ENCODE measurements at places on chromosomes 2 and 18. TPM values are rescaled to one million over a fixed set of nuclear protein-coding genes. Genes with fewer than 3 reads are reported as not detected.
A peak's percentile ranks its signal among the peaks of the same experiment; 100 is the strongest.

Gene AQP12B
- not detected for total RNA-seq

DNA sequence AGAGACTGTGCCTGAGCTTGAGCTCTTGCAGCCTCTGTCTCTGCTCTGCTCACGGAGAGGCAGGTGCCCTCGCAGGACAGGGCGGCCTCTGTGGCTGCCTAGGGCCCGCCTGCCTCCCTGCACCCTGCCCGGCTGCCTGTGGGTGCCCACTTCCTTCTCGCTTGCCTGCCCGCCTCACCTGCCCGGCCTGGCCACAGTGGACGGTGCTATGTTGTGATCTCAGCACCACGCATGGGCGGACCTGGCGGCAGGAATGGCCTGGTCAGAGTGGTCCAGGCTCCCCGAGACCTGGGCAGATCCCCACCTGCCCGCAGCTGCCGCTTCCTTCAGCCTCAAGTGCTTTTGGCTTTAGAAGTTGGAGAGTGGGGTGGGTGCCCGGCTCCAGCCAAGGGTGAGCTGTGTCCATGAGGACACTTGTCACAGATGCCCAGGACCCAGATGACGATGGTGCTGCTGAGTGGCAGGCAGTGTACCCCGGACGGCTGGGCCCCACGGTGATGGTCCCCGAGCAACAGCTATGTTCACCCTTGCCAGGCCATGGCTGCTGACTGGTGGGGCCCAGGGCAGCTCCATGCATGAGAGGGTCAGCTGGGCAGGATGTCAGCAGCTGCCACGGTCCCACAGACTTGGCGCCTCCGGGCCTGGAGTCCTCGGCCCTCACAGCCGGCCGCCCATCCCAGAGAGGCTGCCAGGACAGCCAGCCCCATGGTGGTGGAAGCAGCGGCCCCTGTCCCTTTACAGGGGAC lies 25.3 kb downstream of the RTP5 start:
- DNase-seq = no peak

- DNase-seq = no peak
These were observed 18.7 kb upstream of the ADAM17 start for GRCh38 chr2:9574331-9574730.

GRCh38 chr2:47905386-47906156 lies 727 bp downstream of the FBXO11 start:
- DNase-seq = peak; percentile 64

Gene TMEM182
- total RNA-seq = 2.2 TPM

DNA sequence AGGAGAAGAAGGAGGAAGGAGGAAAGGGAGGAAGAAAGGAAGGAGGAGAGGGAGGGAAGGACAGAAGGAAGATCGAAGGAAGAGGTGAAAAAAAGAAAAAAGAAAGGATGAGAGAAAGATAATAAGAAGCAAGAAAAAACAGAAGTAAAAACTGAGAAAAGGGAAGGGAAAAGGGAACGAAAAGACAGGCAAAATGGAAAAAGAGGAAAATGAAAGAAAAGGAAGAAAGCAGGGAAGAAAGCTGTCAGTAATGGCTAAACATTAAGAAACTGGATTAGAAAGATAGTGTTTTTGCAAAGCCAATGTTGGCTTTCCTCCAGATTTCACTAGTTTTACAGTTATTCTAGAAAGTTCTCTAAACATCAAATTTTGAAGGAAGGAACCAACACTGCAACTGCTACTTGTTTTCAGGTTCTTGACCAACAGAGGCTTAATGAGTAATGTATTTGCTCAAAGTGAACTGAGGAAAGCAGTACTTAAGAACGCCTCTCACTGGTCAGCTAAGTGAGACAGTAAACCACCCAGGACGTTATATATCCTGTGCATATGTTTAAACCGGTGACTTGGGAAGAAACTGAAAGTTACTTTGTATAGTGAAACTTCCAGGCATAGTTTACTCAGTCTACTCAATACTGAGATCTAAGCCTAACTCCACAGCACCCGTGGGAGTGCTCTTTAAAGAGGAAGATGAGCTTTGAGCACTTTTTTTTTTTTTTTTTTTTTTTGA lies 286.2 kb upstream of the TRIB2 start:
- DNase-seq = peak; percentile 20

Gene MRPL30
- total RNA-seq = 22.2 TPM

DNA sequence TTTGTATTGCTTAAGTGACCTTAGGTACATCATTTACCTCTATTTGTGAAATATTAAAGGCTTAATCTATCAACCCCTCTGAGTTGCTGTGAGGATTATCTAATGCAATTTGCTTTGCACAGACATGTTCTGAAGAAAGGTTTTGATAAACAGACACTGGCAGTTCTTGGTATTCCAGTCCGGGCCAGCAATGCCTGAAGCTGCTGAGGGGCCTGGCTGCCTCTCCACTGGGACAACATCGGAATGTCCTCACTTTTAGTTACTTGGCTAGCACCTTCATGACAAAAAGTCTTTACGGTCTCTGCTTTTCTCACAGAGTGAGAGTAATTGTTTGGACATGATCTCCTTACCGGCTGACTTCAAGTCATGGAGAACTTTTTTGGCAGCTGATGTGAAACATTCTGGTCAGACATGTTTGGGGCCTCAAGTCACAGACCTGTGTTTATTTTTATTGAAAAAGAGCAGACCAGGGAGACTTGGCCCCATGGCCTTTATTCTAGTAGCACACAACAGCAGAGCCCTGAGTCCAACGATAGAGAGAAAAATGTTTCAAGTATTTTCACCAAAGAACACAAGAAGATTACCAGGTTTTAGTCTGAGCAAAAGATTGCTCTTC lies 1112.3 kb upstream of the FANCL start:
- no peak for DNase-seq

DNA sequence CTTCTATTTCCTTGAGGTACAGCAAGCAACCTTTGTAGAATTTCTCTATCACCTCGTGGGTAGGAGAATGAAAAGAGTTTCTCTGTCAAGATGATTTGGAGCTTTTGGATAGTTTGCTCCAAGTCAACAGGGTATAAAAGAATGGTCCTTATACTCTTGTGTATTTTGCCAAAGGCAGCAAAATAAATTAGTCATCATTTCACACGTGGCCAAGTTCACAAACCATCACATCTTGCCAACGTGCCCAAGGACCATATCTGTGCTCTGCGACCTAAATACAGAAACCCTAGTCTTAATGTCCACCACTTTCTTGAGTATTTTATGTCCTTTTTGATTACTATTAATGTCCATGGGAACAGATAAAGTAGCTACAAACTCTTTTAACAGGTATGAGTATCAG lies 262.9 kb downstream of the AFF3 start:
- DNase-seq = no peak

- DNase-seq = no peak
These were observed 3.6 kb downstream of the ADRA2B start for GRCh38 chr2:96112501-96113366.

- no peak for DNase-seq
These were observed 11.3 kb downstream of the AGPS start for GRCh38 chr2:177403838-177404237.

DNA sequence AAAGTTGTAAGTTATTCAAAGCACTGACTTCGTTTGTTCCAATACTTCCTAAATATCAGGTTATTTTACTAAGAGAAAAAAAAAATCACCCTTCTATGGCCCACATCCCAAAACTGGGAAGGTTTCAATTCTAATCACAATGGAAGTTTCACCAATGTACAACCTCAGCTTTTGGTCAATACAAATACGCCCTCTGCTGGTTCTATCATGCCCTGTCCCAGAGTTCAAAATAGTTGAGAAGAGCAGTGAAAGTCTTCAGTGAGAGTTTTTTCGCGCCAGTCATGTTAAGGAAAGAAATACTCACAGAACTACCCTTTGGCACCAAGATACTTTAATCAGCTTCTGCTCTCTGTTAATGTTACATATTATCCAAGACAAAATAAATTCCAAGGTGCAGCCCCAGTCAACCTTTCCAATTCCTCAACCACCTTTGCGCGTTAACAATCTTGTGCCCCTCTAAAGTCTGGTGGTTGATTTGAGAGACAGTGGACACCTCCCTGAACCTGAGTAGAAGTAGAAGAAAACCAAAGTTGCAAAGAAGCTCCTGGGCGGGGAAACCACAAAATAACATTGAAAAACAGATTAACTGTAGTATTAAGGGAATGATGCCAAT lies 59.9 kb downstream of the SUMO1 start:
- peak; percentile 52 for DNase-seq

- no peak for DNase-seq
These were observed 29.5 kb upstream of the ZNF396 start for GRCh38 chr18:35406666-35407065.

Gene OXER1
- total RNA-seq = not detected

DNA sequence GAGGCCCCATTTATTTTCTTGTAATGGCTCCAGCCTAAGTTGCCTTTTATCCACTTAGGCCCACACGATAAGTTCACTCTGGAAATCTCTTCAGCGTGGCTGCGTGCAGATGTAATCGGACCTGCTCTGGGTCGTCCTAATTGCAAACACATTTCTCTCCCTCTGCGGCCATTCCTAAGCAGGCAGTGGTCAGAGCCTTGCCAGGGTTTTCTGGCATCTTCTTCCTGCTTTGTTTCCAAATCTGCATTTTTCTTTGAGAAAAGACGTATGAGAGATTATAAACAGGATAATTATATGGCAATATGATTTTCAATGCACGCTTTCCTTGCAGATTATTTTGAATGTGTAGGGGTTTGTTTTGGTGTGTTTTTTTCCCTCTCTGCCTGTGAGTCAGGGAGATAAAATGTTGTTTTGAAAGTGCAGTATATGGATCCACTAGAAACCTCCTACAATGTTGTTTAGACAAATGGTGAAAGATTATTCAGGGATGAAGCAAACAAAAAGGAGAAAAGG lies 239.4 kb upstream of the TANK start:
- no peak for DNase-seq

Gene RAPGEF4
- total RNA-seq = 0.40 TPM
